ENCODE measurements at places on chromosomes 4 and X.

DNA sequence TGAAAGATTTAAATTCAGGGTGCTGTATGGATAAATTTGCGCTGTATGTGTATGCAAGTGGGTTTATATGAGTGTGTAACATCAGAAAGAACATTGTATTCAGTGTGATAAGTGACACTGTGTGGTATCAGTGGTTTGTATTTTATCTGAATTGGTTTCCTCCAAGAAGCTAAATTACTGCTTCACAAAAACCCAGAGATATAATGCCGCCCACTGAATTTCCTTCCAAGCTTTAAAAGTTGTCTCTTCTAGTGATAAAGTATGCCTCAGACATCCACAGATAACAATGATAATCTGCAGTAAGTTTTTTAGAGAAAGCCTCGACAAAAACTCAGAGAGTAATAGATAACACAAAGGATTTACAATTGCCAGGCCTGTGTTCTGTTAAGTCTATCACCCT lies 710.6 kb upstream of the HS3ST1 start:
- no peak for DNase-seq

DNA sequence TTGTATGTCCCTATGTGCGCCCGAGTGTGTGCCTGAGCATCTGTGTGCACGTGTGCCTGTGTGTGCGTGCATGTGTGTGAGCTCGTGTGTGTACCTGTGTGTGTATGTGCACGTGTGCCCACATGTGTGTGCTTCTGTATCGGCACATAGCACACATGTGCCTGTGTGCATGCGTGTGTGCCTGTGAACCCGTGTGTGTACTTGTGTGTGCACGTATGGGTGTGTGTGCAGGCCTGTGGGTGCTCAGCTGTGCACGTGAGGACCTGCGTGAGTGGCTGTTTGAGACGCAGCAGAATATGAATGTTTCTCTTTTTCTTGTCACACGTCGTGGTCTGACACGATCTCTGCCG lies 4.3 kb downstream of the AKAP17A start:
- no peak for DNase-seq

DNA sequence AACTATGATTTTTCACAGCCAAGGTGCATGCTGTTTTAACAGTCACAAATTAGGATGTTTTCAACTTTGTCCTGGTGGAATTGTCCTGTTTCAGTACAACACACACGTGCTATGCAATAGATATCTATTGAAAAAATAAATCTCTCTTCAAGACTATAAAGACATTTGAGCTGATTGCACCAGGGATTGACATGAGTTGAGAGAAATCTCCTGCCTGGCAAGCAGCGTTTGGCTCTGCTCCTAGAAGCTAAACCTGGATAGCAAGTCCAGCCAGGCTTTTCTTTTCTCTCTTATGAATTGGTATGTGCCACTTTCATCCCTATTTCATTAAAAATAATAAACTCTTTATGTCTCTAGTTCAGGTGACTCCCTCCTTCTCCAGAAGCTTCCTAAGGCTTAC lies 16.6 kb upstream of the NPNT start:
- no peak for DNase-seq

DNA sequence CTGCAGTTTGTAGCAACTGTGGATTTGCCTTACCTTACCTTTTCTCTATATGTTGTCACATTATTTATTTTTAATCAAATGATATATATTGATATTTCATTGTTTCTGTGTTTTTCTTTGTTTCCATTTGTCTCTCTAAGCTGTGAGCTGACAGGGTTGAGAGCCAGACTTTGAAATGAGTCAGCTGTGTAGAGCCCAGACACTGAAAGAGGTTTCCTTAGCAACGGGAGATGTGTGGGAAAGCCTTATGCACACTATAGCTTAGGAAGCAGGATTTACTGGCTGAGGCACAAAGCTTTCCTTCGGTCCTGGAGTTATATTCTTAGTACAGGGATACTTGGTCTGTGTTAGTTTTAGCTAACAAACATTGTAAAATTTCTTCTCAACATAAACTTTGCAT lies 192.2 kb downstream of the FGF13 start:
- DNase-seq, result no peak

GRCh38 chr4:7239101-7239820 lies 46.9 kb downstream of the SORCS2 start:
- no peak for DNase-seq

- DNase-seq, result no peak
Measured at GRCh38 chr4:122246551-122246950, 94.4 kb downstream of the BLTP1 start.

- no peak for DNase-seq
Measured at GRCh38 chrX:86946569-86946968, 571.0 kb upstream of the KLHL4 start.

DNA sequence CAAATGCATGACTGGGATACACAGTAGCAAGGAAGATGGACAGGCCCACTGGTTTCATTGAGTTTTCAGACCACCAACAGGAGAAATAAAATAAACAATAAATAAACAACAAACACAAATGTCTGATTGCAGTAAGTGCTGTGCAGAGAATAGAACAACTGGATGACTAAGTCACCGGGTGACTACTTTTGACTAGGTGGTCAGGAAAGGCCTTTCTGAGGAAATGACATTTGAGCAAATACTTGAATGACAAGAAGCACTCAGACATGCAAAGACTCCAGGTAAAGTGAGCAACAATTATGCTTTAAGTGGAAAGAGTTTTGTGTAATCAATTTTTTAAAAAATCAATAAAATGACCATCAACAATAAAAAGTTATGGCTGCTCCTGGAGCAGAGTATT lies 137.7 kb downstream of the BTC start:
- DNase-seq, result no peak

- DNase-seq, result no peak
Measured at GRCh38 chr4:8273450-8273849, 3.9 kb downstream of the HTRA3 start.

- DNase-seq, result no peak
Measured at GRCh38 chr4:78057135-78057599, at the start of gene FRAS1. TSS of gene FRAS1 (plus strand) at chr4:78057323. CDS start at chr4:78058010, 687 bp downstream.

DNA sequence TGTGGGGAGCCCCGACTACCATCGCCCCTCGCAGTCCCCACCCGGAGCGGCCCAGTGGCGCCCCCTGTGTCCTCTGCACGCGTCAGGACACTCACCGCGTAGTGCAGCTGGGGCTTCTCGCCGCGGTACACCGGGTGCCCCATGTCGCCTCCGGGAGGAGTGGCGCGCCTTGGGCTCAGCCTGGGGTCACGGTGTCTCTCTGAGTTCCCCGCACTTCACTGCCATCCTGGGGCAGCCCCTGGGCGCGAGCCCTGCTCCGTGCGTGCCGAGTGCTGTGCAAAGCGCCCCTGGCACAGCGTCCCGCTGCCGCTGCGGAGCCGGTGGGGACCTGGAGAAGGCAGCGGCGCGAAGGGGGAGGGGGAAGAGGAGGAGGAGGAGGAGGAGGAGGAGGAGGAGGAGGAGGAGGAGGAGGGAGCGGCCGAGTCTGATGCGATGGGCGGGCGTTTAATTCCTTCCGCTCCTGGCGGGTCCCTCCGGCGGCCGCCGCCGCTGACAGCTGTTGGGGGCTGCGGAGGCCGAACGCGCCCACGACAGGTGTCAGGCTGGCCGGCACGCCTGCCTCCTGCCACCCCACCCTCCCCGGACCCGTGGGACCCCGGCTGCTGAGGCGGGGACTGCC lies 134.3 kb downstream of the AMELX start:
- DNase-seq, result no peak

DNA sequence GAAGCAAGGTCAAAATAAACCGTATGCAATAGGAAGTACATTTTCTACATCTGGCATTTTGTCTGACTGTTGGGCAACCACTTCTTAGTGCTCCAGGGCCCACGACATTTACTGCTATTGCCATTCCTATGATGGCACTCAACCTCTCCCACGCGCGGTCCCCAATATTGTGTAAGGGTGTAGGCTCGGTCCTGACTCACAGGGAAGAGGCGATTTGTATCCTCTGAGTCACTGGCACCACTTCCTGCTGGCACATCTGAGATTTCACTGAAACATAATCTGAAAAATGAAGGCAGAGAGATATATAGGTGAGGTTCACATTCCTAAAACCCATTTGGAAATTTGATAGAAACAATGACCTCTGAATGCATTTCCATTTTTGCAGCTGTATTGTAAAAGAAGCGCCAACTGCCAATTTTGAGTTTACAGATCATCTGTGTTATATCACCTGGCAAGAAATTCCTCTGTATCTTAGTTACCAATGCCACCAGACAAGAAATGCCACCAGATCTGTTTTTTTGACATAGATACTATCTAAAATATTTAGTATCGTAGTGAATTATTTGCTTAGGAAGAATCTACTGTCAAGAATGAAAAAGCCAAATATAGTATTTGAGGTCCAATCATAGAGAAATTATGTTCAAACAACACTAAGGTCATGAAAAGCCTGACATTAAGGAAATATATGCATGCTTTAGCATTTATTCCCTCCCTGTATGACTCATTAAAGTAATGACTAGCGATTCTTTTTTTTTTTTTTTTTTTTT lies 9.8 kb downstream of the EREG start:
- DNase-seq, result no peak

DNA sequence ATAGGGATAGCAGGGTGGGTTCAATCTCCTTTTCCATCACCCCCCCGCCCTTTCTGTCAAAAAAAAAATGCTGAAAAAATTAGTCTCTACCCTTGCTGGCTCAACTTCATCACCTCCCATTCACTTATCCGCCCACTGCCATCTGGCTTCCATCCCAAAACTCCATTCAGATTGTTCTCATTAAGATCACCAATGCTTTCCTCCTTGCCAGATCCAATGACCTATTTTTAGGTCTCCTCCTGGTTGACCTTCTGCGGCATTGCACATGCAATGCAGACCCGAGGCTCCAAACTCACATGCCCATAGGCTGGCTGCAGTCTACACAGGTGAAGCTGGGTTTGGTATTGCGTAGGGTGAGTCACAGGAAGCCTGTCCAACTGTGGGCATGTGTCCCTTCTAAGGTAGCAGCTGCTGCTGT lies 21.1 kb upstream of the STIM2 start:
- DNase-seq, result no peak

GRCh38 chr4:40299811-40300292 lies 35.3 kb upstream of the CHRNA9 start:
- no peak for DNase-seq

DNA sequence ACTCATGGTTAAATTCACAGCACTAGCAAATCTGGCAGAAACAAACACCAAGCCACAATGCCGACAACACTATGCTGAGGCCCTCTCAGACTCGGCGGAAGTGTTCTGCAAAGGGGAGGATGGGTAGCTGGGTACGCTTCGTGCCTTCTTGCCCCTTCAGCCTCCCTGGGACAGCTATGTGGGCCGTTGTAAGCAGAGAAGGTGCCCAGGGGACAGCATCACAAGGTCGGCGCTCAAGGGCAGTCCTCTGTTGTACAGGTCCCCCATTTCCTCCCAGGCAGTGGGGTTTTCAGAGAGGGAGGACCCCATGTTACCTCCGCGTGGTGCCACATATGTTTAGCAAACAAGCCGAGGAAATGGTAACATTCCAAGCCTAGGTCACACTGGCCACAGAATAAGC lies 173.6 kb downstream of the AFAP1 start:
- no peak for DNase-seq

GRCh38 chrX:22527302-22527701 lies 254.6 kb downstream of the CBLL2 start:
- DNase-seq, result no peak

DNA sequence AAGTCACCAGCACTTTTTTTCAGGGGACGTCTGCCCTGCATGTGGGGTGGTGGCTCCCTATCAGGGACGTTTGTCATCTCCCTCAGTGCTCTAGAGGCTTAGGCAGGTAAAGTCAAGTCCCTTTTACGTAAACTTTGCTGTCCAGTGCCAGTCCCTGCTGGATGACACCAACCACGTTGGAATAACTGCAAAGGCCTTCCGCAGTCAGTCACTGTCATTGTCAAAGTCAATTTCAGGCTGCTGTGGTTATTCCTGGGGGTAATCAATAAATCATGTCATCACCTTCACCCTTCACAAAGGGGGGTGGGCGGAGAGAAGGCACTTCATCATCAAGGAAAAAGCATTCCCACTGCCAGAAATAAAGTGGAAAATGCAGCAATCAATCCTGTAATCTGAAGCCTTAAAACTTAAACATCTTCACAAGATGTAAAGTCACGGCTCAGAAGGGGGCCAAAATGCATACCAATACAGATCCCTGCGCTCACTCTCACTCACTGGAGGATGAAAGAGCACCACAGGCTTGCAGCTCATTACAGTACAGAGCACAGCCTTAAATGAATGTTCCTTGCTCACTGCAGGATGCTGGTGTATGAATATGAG lies 56.2 kb downstream of the CLDN22 start:
- DNase-seq, result no peak

GRCh38 chr4:14236359-14236758 lies 608.8 kb upstream of the BOD1L1 start:
- no peak for DNase-seq

GRCh38 chr4:15327311-15328298 lies 100.2 kb upstream of the C1QTNF7 start:
- DNase-seq, result no peak

DNA sequence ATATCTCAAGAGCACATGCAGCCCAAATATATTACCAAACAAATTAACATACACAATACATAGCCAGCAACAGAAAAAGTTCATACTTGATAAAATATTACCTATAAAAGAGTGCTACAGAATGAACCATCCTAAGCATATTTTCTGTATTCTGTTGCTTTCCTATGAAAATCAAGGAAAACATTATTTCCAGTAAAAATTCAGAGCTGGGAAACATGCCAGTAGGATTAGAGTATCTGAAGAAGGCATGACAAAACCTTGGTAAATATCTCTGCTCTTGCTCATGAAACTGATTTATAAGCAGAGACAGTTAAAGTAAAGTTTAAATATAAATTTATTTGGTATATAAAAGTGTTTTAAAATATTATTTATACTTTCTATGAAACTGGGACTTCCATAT lies 599.7 kb downstream of the ARAP2 start:
- DNase-seq, result no peak

- DNase-seq, result no peak
Measured at GRCh38 chr4:166039822-166040221, 166.8 kb downstream of the TLL1 start.

DNA sequence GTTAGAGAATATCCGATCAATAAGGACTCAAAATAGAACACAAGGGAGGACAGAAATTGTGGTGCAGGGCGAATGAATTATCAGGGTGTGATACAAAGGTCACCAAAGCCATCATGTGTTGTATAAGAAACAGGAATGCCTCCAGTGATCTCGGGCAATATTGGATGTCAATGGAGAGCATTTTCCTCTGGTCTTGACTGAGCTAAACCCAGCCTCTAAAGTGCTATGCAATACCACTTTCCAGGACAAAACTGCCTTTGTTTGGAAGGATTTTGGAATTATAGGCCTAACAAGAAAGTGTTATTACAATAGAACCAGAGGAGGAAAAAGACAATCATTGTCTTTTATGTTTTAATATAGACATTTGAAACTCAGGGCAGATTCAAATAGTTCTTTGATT lies 281.7 kb downstream of the CHM start:
- no peak for DNase-seq

All from stimulated activated naive CD4-positive, alpha-beta T cell (primary cell).